ENCODE measurements at places on chromosomes 16 and 17. TPM values are rescaled to one million over a fixed set of nuclear protein-coding genes. Genes with fewer than 3 reads are reported as not detected.
A peak's percentile ranks its signal among the peaks of the same experiment; 100 is the strongest.

NPIPA7 gene
- 8.0 TPM for total RNA-seq

OR1F1 gene
- 0.32 TPM for total RNA-seq

SOST gene
- total RNA-seq, result not detected

PHF12 gene
- total RNA-seq, result 46.7 TPM

DNA sequence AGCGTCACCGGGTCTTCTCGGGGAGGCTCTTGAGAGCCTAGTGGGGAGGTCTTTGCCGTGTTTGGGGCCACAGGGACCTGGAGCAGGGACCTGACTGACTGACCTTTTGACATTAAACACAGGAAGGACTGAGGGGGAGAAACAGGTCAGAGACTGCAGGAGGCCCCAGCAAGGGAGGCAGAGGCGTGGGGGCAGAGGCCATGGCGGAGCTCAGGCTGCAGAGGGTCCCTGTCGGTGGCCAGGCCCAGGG is 41.6 kb upstream of the GSE1 start:
- no peak for DNase-seq

- no peak for DNase-seq
Observed at GRCh38 chr16:48999044-48999443, 282.6 kb downstream of the CBLN1 start.

DNA sequence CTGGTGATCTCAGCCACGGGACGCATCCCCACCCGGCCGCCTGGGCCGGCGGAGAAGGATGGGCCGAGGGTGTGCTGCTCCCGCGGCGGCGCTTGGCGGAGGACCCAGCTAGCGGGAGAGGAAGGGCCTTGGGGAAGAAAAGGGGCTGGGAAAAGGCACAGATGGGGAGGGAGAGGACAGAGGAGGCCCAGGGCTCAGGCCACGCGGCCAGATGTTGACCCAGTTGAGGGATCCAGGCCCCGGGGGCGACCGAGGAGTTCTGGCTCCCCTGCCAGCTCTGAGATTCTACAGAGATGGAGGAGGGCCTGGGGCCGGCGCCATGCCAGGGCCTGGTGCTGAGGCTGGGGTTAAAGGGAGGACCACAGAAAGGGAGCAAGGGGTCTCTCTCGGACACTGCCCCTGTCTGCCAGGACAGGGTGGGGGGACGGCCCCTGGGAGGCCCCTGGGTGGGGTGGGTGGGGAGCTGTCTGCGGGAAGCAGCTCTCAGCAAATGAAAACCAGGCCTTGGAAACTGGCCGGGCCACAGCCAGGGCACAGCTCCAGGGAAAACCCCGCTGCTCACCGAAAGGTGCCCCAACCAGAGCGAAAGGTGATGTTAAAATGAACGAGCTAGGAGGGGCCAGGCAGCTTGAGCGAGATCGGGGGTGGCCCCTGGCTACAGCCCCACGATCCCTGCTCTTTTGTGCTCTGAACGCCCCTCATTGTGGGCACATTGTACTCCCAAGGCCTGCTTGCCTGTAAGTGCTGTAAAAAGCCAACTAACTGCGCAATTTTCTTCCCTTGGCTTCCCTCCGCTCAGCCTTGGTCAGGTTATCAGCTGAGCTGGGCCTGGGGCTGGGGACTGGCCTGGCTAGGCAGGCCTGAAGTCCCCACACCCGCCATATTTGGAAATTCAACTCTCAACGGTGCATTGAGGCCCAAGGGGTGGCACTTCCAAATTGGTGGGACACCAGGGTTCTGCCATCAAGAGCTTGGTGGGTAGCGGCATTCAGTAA is 191.4 kb downstream of the ZNF423 start:
- DNase-seq, result no peak

DNA sequence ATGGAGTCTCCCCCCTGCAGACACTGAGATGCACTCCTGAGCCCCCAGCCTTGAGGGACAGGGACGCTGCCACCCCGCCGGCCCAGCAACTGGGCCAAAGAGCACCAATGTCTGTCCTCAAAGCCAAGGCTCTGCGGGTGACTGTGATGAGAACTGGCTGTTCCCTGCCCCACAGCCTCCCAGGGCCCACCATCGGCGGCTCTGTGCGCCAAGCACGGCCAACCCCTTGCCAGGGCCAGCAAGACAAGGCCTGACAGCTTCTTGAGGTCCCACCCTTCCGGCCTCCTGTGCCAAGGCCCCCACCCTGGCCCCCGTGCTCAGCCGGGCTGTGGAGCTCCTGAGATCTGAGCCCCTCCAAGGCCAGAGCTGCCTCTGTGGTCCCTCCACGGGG is 34.2 kb upstream of the PABPN1L start:
- no peak for DNase-seq

GRCh38 chr17:6071528-6072065 is 1.4 kb downstream of the WSCD1 start:
- DNase-seq, result no peak

GRCh38 chr16:1154887-1155331 is 2.0 kb downstream of the CACNA1H start:
- no peak for DNase-seq

GRCh38 chr17:40832840-40833239 is 10.4 kb upstream of the KRT10 start:
- no peak for DNase-seq

- peak; percentile 9 for DNase-seq
Observed at GRCh38 chr16:29974291-29975133, 844 bp downstream of the TAOK2 start.

DNA sequence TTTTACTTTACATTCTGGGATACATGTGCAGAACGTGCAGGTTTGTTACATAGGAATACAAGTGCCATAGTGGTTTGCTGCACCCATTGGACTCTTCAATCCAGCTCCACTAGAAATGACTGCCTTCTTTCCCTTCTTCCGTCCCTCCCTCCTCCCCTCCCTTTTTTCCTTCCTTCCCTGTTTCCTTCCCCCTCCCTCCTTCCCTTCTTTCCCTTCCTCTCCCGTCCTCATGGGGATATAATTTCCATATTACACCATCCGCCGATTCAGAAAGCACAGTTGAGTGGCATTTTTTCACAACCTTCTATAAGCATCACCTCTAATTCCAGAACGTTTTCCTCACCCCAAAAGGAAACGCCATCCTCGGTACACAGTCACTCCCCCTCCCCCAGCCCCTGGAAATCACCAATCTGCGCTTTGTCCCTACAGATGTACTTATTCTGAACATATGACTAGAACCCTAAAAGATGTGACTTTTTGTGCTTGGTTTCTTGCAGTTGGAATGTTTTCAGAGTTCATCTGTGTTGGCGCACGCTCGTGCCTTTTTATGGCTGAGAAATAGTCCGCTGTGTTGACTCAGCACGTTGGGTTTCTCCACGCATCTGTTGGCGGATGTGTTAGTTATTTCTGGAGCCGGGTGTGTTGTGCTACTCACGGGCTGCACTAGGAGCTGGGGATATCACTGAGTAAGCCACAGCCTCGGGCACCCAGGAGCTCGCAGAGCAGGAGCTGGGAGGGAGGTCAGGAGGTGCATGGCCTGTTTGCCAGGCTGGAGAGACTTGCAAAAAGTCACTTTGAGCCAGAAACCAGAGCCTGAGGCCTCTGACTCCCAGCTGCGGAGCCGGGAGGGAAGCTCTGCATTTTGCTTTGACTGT is 336.4 kb downstream of the SEC14L1 start:
- DNase-seq, result peak; percentile 98

- DNase-seq, result peak; percentile 16
Observed at GRCh38 chr17:68089881-68090280, 54.3 kb downstream of the KPNA2 start.

DNA sequence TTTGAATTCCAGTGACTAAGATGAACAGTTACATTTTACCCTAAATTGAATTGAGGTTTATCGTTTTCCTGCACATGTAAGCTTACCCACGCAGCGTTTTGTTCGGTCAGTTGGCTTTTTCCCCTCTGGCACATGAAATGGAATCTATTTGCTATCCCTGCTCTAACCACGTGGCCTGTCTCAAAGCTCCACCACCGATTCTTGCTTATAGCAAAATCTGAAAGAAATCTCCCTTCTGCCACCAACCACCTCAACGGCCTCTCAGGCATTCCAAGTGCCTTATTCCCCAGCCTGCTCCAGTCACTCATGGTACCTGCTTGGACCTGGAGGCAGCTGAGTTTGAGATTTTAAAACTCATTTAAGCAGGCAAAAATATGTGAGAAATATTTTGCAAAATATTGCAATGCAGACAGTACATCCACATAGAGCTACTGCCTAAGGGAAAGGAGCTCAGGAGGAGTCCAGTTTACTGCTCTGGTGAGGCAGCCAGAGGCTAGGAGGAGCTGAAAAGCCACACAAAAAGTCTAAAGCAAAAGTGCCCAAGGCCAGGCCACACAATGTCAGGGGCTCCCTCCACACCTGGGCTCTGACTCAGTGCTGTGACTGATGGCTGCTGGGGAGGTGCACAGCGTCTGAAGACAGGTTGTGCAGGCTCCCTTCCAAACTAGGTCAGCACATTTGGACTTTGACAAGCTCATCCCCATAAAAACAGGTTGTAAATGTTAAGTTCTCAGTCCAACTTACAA is 26.4 kb downstream of the ARHGAP17 start:
- peak; percentile 82 for DNase-seq

- peak; percentile 27 for DNase-seq
Observed at GRCh38 chr17:16439811-16440351, 24.5 kb downstream of the TRPV2 start.

DNA sequence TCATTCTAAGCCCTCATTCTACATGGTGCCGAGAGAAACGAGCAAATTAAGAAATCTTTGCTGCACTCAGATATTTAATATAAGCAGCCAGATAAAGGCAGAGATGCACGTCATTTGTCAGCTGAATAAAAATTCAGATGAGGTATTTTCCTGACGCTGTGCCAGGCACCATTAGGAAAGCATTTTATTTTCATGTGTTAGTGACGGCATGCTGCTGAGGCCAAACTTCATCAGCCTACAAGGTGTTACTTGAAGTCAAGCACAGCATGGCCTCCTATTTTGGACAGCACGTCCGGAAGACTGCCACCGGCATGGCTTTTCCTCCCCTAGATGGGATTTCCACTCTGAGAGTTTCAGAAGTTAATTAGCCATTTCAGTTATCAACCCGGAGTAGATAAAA is 70.3 kb downstream of the IRX3 start:
- DNase-seq, result no peak

GRCh38 chr17:63785556-63785955 is 11.6 kb downstream of the DDX42 start:
- DNase-seq, result peak; percentile 71

- DNase-seq, result no peak
Observed at GRCh38 chr16:29811896-29812665, at the start of gene PRRT2. PRRT2 (plus strand) TSS chr16:29812193; CDS start chr16:29813055, 862 bp downstream.
